Chondrocyte (in vitro differentiated cells): ENCODE measurements at places on chromosomes 6 and 20.

DNA sequence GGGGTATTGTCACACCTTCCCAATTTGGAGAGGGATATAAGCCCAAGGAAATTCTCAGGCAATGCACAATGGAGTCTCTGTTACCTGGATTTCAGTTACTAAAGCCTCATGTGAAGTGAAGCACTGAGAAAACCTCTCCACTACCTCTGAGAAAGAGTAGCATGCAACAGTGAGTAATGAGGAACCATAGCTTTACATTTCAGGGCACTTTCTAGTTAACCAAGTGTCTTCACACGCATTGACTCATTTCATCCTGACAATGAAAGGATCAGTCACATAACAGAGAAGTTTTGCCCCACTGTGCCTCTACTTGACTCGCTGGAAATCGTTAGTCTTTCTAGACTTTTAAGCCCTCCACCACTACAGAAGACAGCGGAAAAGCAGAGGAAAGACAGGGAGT lies 86.2 kb upstream of the ARID1B start:
- no peaks in the 10 kb centered on the region for H3K27me3 ChIP-seq
- no peak overlapping the region for H3K4me3 ChIP-seq
- DNase-seq = no peak

DNA sequence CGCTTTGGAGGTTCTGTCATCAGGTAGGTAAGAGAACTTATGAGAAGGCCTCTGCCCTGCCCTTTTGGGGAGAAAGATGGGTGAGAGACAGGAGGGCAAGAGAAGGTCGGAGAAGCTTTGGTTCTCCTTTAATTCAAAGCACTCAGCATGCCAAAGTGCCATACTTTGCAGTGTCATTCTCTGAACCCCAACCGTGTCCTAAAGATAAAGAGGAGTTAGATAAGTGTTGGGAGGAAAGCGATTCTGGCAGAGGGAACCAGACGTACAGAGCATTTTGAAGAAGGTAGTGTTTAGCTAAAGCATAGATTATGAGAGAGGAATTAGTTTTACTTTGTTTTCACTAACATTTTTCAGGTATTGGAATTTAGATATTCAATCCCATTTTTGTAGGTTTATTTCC lies 40.3 kb downstream of the NKAIN2 start:
- no peak for DNase-seq
- H3K4me3 ChIP-seq = no peak overlapping the region
- no peaks in the 10 kb centered on the region for H3K27me3 ChIP-seq
- H3K27ac ChIP-seq = no peak overlapping the region
- no peaks in the 10 kb centered on the region for H3K4me1 ChIP-seq

- peaks cover 34% of the 10 kb centered on the region for H3K4me1 ChIP-seq
- H3K36me3 ChIP-seq = peaks cover 26% of the 10 kb centered on the region
Measured at GRCh38 chr6:158047127-158047518, 65.5 kb downstream of the SYNJ2 start.

GRCh38 chr20:3927486-3928291 lies 38.5 kb downstream of the PANK2 start:
- H3K36me3 ChIP-seq = peaks cover 23% of the 10 kb centered on the region
- H3K4me3 ChIP-seq = no peak overlapping the region
- H3K4me1 ChIP-seq = peaks cover 46% of the 10 kb centered on the region
